A549 treated with ZK216348 at 1 μM for 4 hours (cell line): ENCODE measurements at places on chromosomes 7 and 10. TPM values are rescaled to one million over a fixed set of nuclear protein-coding genes. Genes with fewer than 3 reads are reported as not detected.

HTR7 gene
- total RNA-seq, result 0.12 to 0.28 TPM (median 0.17 TPM) in 5 replicates

STX1A gene
- total RNA-seq, result 67.2 to 92.1 TPM (median 81.8 TPM) in 5 replicates

CRYGN gene
- total RNA-seq, result not detected in 5 replicates

ASB4 gene
- 0.15 to 0.56 TPM (median 0.25 TPM) in 5 replicates for total RNA-seq

GIMAP7 gene
- not detected in 5 replicates for total RNA-seq

MEIG1 gene
- 1.00 to 1.4 TPM (median 1.2 TPM) in 3 of 5 replicates, not detected in the others for total RNA-seq

FAM25G gene
- total RNA-seq, result 3.8 TPM in 1 of 5 replicates, not detected in the others

SLC39A12 gene
- not detected in 5 replicates for total RNA-seq

ADRA2A gene
- 0.05 TPM in 1 of 5 replicates, not detected in the others for total RNA-seq

DDC gene
- total RNA-seq, result 0.67 to 1.4 TPM (median 1.2 TPM) in 5 replicates

DRGX gene
- not detected in 5 replicates for total RNA-seq

PRLHR gene
- not detected in 5 replicates for total RNA-seq

PDGFA gene
- total RNA-seq, result 27.8 to 37.6 TPM (median 31.2 TPM) in 5 replicates

AKR1C3 gene
- 1,163 to 1,231 TPM (median 1,180 TPM) in 5 replicates for total RNA-seq

LIPF gene
- not detected in 5 replicates for total RNA-seq

OR6V1 gene
- total RNA-seq, result not detected in 5 replicates

OPN1SW gene
- total RNA-seq, result not detected in 5 replicates

AKR1C8 gene
- 0.29 TPM in 1 of 5 replicates, not detected in the others for total RNA-seq

SORCS1 gene
- not detected in 5 replicates for total RNA-seq

OPALIN gene
- total RNA-seq, result not detected in 5 replicates

SPOCK2 gene
- 0.29 to 0.82 TPM (median 0.45 TPM) in 5 replicates for total RNA-seq

HOXA10 gene
- total RNA-seq, result 7.3 to 8.9 TPM (median 7.7 TPM) in 5 replicates

ALOX5 gene
- total RNA-seq, result 0.16 to 0.35 TPM (median 0.22 TPM) in 5 replicates

ARMC3 gene
- 0.32 to 1.0 TPM (median 0.70 TPM) in 5 replicates for total RNA-seq

UTF1 gene
- not detected in 5 replicates for total RNA-seq

INTS1 gene
- total RNA-seq, result 29.4 to 69.3 TPM (median 63.7 TPM) in 5 replicates

FAM25A gene
- total RNA-seq, result not detected in 5 replicates

GRID2IP gene
- total RNA-seq, result not detected in 5 replicates

NDUFA5 gene
- total RNA-seq, result 27.4 to 94.6 TPM (median 31.4 TPM) in 5 replicates

ABLIM1 gene
- total RNA-seq, result 28.7 to 44.0 TPM (median 34.1 TPM) in 5 replicates

SAP25 gene
- total RNA-seq, result 0.35 to 1.8 TPM (median 0.64 TPM) in 5 replicates

MACROH2A2 gene
- 24.8 to 28.7 TPM (median 28.0 TPM) in 5 replicates for total RNA-seq

ANXA11 gene
- 191 to 224 TPM (median 205 TPM) in 5 replicates for total RNA-seq

STEAP1 gene
- 13.1 to 14.5 TPM (median 13.4 TPM) in 5 replicates for total RNA-seq

TSPAN14 gene
- total RNA-seq, result 94.6 to 171 TPM (median 161 TPM) in 5 replicates

SDK1 gene
- total RNA-seq, result 0.40 to 0.72 TPM (median 0.66 TPM) in 5 replicates

SOSTDC1 gene
- not detected in 5 replicates for total RNA-seq

OR2A42 gene
- total RNA-seq, result not detected in 5 replicates
